ENCODE measurements at places on chromosomes 3 and 15.

DNA sequence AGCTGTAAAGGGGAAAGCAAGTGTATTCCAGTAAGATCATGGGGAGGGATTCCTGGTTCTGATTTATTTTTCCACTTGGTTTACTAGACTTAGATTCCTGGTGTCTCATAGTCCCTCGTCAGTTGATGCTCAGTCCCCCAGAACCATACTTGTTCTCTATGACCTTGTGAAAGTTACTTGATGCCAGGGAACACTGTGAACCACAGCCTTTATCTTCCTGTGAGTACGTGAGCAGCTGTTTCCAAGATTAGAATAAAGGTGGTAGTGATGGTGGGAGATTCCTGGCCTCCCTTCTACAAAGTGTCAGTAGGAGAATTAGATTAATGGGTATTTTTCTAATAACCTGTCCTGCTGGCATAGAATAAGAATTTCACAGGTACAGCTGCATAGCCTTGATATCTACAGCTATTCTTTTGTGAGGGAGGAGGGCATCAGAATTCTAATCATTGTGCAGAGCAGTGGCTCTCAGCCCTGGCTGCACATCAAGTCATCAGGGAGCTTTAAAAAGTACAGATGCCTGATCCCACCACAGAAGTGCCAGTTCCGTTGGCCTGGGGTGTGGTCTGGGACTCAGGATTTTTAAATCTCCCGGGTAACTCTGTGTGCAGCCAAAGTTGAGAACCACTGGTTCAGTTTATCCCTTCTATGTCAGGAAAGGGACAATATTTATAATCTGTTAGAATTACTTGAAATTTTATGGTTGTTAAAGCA lies 20.0 kb downstream of the GPD1L start:
- DNase-seq = no peak

DNA sequence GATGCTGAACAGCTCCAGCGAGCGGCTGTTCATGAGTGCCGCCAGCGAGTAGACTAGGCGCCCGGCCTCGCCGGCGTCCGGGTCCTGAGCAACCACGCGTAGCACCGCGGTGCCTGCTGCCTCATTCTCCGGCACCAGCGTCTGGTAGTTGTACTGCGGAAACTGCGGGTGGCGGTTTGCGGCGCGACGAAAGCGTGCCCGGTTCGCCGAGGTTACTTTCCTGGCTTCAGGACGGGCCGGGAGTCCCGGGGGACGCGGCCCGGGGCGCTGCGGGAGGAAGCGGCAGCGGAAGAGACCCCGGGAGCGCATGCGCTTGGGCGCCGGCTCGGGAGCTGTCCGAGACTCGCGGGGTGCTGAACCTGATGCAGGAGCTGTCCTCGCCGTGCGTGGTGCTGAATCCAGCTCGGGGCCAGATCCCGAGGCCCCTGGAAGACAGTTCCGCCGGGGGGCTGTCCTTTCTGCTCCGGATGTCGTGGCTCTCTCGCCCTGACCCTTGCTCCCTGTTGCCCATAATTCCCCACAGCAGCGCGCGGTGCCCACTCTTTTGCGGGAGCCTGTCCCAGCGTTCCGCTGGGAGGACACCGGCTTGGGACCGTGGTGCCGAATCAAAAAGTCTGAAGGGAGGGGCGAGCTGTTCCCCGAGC lies 1.1 kb downstream of the CELSR3 start:
- DNase-seq = no peak

- no peak for DNase-seq
These were observed 89.4 kb upstream of the C3orf80 start for GRCh38 chr3:160135851-160136250.

DNA sequence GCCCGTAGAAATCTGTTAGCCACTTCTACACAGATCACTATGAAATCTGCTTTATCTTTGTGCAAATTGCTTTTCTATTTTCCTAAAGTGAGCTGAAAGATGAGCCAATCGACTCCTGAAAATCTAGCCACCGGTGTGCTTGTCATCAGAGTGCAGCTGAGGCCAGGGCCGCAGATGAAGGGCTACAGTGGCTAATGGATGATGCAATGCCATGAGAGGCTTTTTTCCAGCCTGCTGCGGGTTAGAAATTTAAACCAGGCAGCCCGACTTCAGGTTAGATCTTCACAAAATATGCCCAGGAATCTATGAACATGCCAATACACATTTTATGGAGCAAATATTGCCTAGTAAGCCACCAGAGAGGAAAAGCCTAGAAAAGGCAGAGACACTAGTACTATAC lies 948.2 kb upstream of the CFAP20DC start:
- no peak for DNase-seq

GRCh38 chr3:44265815-44266214 lies 24.1 kb downstream of the TOPAZ1 start:
- no peak for DNase-seq

DNA sequence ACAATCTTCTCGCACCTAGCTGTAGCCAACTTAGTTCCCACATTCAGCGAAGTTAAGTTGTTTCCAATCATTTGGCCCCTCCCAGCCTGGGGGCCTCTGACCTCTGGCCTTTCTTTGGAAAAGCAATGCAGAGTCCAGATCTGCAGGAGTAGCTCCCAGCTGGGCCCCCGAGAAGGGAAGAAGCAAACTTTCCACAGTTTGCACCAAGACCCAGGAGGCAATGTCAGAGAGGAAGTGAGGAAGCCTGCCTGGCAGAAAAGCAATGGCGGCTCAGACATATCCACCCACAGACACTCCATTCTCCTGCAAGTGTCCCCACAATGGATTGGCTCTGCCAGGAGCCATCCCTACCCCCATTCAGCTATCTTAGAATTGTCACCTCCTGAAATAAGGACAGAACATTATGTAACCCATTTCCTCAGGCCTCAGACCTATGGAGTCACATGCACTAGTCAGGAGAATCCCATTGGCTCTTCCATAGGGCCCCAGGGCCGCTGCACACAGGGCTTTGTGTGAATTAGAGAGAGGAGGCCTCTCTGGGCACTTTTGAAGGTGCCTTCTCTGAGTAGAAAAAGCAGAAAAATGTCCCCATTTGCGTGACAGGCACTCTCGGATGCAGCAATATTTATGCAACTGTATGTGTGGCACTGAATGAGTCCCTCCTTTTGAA lies 3.0 kb upstream of the BUB1B start:
- no peak for DNase-seq

- no peak for DNase-seq
These were observed 82.7 kb upstream of the VGLL3 start for GRCh38 chr3:87073496-87074145.

DNA sequence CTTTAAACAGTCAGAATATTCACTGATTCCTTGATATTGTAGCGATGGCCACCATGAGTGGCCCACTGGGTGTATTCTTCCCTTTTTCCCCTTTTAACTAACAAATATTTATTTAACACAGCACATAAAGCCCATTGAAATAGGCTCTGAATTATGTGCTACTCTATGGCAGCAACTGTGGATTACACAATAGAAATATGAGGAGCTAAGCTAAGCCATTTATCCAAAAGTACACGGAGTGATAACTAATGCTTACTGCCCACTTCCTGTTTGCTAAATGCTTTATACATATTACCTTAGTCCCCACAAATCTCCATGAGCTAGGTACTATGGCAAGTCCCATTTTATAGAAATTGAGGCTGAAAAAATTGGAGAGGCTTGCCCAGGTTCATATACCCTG lies 17.9 kb downstream of the ILDR1 start:
- DNase-seq = no peak

DNA sequence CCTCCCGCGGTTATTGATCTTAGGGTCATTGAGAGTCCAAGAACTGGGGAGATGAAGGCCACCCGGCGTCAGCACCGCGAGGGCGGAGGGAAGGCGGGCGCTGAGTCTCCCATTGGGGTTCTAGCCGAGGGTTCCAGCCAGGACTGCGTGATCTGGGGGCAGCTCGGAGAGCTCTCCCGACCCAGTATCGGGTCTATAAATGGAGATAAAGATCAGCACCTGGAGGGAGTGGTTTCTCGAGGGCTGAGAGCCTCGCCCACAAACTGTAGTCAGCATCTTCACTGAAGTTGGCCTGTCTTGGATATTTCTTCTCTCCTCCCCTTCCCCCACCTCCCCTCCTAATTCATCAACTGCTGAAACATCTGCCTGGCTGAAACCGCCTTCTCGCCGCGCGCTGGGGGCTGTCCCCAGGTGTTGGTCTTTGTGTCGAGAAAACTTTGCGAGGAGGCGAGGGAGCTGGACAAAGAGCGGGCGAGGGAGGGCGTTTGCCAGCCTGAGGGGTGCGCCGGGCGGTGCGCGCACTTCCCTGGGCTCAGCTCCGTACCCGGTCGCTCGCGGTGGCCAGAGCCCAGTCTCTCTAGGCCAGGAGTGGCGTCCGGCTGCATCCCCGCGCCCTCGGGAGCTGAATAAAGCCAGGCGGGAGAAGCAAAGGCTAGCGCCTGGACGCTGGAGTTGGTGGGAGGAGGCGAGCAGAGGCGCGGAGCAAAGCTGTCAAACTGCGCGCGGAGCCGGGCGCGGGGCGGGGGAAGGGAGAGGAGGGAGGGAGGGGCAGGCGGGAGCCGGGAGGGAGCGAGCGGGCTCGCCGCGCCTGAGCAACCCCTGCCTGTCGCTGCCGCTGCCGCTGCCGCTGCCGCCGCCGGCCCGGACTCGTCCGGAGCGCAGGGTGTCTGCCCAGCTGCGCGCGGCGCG lies at the start of gene ST8SIA2:
Gene ST8SIA2, plus strand, starts transcription at position 811 of the 909 bp plus-strand sequence. CDS start 184 bp downstream, outside the sequence.
- no peak for DNase-seq

DNA sequence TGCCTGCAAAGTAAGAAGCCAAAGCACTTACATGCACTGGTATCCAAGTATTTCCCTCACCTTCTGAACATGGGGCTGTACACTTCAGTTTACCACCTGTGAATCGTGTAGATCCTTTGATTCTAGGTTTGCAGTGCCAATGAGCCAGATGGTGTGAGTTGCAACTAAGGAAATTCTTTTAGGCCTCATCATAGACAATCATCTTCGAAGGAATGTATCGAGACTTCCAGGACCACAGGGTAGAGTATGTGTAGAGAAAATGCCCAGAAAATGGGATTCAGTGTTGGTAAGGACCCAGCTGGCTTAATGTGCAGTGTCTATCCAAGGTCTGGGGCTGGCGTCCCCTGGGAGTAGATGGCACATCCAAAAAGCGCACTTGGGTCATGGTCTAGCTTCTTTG lies 323.2 kb upstream of the TPM1 start:
- no peak for DNase-seq

GRCh38 chr3:124372775-124373174 lies 357.5 kb upstream of the UMPS start:
- no peak for DNase-seq

GRCh38 chr3:189490337-189490736 lies 140.9 kb upstream of the TP63 start:
- peak; percentile 16 for DNase-seq

GRCh38 chr3:128210711-128211110 lies 57.4 kb downstream of the EEFSEC start:
- DNase-seq = no peak

DNA sequence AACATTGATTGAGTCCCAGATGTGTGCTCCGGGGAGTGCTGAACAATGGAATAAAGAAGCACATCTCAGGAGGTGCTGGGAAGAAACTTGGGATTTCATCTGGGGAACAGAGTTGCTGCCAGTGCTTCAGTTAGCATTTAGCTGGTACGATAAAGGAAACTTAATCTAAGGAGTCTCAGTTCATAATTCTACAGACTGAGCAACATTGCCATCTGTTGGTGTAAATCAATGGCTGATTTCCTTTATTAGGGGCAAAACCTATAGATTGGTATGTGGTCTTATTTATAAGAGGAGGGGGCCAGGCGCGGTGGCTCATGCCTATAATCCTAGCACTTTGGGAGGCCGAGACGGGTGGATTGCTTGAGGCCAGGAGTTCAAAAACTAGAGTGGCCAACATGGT lies 8.9 kb downstream of the MKRN2OS start:
- DNase-seq = no peak

GRCh38 chr15:90585863-90586262 lies 56.1 kb downstream of the CRTC3 start:
- no peak for DNase-seq

GRCh38 chr15:93671387-93671943 lies 559.9 kb upstream of the MCTP2 start:
- no peak for DNase-seq

Measured in LoVo (cell line).